ENCODE measurements at places on chromosomes 13 and 19.

DNA sequence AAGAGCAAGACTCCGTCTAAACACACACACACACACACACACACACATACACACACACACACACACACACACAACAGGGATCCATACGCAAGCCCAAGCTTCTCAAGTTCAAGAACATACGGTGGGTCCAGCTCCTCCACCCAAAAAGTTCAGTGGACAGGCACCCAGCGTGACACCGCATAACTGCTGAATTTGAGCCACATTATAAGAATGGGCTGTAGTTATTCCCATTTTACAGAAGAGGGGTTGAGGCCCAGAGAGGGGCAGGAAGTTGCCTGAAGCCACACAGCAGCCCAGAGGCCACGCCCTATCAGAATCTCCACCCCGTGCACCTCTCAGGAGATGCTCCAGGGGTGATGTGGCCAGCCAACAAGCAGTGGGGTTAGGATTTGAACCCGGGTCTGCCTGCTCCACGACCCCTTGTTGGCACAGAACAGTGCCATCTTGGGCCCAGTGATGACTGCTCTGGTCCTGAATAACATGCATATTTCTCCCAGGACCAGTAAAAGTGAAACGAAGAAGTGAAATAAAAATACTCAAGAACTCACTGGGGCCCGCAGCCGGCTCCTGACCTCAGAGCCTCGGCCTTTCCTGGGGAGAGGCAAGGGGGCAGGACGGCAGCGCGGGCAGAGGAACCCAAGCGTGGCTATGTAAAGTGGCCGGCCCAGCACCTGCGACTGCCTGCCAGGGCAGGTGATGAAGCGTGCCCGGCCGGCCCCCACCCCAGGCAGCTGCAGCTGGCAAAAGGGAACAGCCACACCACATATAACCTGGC lies 61.9 kb downstream of the AP1M1 start:
- DNase-seq = no peak

DNA sequence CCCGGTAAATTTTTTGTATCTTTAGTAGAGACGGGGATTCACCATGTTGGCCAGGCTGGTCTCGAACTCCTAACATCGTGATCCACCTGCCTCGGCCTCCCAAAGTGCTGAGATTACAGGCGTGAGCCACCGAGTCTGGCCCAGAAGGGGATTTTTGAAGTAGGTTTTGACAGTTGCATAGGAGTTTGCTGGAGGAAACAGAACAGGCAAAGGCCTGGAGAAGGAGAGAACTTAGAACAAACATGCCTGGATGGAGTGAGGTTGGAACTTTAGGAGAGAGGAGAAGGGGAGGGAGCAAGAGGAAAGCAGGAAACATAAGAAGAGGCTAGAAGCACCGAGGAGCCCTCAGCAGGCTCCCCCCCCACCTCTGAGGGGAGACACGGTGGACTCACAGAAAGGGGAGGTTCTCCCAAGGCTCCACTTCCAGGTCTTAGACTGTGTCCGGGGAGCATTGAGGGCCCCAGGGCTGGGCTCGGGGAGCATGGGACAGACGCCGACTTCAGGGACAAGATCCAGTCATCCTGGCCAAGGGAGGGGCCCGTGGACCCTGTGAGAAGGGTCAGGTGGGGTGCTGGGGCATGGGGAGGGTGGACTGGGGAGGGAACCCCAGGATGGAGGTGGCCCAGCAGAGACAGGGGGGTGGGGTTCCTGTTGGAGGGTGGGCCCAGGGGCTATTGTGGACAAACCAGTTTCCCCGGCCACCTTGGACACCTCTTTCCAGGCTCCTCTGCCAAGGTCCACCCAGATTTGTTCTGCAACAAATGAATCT lies 1.8 kb upstream of the FBN3 start:
- no peak for DNase-seq

DNA sequence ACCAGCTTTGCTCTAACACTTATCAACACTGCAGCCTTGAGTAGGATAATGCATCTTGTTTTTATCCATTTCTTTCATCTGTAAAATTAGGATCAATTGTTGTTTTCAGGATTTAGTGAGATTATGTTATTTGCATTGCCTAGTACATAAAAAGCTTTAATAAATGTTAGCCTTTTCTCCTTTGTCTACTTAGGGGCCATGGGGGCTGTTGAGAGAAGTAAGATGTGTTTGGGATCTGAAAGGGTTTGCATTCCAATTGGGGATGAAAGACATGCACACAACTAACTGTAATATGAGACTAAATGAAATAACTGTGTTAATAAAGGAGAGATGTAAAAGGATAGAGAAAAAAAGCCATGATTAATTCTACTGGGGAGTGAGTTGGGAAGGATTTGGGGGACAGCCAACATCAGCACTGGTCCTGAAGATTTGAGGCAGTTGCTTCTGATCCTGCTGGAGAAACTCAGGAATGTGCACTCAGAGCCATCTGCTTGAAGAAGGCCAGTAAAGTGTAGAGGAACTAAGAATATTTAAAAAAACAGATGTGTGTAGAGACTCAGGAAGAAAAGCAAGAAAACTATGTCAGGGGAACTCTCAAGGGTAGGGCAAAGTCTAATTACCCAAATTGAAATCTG lies 236.3 kb downstream of the OLFM4 start:
- no peak for DNase-seq

DNA sequence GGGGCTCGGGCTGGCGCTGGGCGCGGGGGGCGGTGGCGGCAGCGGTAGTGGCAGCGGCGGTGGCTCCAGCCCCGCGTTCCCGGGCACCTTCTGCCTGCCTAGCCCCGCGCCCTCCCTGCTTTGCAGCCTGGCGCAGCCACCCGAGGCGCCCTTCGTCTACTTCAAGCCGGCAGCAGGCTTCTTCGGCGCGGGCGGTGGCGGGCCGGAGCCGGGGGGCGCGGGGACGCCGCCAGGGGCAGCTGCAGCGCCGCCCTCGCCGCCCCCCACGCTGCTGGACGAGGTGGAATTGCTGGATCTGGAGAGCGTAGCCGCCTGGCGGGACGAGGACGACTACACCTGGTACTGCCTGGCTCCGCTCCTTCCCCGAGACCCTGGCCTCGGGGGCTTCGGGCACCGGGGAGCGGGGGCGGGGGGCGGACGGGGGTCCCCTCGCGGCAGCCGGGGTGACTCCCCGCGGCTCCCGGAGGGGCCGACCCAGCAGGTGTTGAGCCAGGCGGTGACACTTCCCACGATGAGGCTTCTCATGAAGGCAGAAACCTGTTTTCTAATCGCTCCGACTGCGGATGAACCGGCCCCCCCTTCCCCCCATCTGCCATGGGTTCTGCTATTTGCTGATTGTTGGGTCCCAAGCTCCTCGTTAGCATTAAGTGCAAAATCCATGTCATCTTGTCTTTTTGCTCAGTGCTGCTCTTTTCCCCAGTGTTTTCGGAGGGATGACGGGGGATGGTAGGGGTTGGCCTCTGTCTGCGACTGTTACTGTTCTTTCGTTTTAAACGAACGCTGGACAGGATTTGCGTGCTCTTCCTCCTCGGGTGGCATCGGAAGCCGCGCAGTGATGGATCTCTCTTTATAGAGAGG lies 943 bp downstream of the SLAIN1 start:
- DNase-seq = peak; percentile 27

GRCh38 chr19:19677579-19677978 lies 8.9 kb downstream of the ZNF101 start:
- no peak for DNase-seq
